ENCODE measurements at places on chromosomes 6 and 20.

DNA sequence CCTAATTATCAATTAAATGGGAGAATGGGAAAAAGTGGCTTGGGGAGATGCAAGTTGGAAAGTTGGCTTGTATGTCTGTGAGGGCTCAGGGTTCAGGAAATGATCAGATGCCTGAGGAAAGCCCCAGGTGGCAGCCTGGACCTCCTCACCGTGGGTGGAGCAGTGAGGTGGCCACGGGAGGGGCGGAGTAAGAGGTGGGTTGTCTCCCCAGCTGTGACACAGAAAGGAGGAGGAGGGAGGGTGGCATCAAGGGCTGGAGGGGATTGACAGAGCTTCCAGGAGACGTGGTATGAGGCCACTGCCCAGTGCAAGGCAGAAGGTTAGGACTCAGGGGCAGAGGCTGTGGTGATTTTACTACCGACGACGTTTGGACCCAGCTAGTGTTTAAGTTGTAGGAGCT is 672.2 kb downstream of the PRKN start:
- DNase-seq = no peak

DNA sequence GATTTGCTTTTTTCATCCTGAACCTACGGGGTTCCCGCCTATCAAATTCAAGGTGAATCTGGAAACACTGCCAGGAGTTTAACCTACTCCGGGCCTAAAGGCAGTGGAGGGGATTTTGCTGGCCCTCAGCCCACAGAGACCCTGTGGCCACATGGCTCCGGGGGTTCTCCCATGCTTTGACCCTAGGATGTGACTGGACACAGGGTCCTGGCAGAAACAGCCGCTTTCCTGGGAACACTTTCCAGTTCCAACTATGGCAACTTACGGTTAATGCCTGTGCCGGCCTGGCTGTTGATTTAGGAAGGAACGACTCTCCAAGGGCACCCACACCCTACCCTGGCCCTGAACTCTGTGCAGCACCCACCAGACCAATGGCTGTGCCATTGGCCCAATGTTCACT is 141.7 kb upstream of the RPS6KA2 start:
- no peak for DNase-seq

DNA sequence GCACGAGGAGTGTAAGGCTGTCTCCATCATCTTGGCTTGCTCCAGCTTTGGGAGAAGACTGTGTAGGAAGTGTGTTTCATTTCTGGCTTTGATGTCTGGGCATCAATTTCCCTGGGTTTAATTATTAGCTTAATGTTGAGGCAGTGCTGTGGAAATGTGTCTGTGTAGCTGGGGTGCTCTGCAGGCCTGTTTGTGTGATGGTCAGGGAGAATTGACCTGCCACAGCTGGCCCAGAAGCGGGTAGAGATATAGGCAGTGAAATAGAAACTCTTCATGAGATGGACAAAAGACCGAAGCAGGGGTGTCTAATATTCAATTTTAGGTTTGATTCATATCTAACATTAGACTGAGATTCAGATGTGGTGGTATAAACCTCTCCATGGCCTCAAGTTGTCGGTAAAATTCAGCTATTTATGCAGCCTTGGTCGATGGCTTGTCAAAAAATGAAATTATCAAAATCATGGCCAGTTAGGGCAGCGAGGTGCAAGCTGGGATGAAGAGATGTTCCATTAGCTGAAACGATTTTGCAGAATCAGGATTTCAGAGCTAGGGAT is 95.3 kb upstream of the SNX9 start:
- no peak for DNase-seq

GRCh38 chr6:78623554-78623953 is 243.8 kb upstream of the IRAK1BP1 start:
- no peak for DNase-seq

DNA sequence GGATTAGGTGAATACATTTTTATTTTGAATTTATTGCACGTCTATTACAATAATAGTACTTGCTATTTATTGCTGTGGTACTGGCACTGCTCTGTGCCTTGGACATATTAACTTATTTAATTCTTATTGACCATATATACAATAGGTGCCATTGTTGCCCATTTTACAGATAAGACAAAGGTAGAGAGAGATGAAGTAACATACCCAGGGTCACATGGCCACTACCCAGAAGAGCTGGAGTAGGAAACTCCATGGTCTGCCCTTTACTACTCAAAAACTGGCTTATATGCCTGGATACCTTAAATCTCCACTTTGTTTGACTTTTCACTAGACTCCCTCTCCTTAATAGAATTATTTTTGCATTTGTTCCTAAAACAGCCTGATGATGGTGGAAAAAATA is 67.5 kb downstream of the ADGRG6 start:
- DNase-seq = no peak

- DNase-seq = no peak
These were observed 15.8 kb downstream of the TSPYL4 start for GRCh38 chr6:116238083-116238482.

DNA sequence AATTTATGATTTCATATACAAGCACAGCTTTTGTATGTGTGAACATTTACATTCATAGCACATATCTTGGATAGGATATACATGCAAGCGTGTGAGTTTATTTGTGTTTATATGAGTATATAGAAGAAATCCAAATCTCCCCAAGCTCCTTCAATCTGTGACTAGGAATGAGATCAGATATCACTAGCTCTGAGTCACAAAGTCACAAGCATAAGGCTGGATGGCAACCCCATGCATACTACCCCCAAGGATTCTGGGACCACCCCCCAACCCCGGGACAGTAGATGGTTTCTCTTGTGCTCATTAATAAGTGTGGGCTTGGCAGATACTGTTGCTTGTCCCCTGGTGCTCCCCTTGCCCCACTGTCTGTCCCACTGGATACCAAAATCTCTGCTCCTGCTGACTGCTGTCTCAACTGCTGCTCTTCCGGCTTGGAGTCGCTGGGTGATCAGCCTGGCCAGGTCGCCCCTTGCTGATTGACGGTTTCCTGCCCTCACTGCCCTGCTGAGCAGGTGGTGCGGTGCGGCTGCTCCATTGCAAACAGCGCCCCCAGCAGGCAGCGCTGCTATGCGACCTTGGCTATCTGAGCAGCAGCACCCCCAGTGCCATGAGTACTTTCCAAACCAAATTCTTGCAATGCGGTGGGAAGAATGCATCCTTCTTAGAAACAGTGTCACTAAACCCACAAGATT is 279.4 kb downstream of the CD83 start:
- DNase-seq = no peak

- no peak for DNase-seq
These were observed 186.7 kb downstream of the PHACTR1 start for GRCh38 chr6:12903246-12903645.

GRCh38 chr6:157226026-157226625 is 97.2 kb downstream of the TMEM242 start:
- DNase-seq = no peak

- DNase-seq = no peak
These were observed 46.1 kb upstream of the PRDM1 start for GRCh38 chr6:106039897-106040592.

- no peak for DNase-seq
These were observed 38.7 kb downstream of the GNAS start for GRCh38 chr20:58891086-58891717.

- no peak for DNase-seq
These were observed 9.7 kb upstream of the MMS22L start for GRCh38 chr6:97292671-97293070.

DNA sequence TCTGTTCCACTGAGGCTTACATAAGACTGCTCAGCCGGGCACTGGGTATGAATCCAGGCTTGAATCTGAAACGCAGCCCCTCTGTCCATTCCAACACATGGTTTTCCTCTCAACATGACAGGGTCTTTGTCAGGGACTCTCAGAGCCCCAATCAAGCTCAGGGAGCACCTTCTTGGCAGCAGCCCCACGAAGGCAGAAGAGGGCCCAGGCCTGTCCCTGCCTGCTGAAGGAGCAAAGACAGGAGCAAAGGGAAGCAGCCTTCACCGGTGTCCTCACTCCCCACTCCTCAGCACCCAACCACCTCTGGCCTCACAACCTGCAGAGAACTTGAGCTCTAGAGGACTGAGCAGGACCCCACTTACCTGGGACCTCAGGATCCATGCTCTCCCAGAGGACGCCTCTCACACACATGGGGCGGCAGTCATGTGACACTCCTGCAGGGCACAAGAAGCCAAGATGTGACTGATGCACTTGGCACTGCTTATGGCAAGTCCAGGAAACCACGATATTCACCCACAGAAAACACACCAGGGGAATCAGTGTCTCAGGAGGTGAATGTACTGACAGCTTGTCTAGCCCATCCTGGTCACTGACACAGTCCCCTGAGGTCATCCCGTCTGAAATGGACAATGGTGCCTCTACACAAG is 4.3 kb downstream of the SNHG17 start:
- no peak for DNase-seq

DNA sequence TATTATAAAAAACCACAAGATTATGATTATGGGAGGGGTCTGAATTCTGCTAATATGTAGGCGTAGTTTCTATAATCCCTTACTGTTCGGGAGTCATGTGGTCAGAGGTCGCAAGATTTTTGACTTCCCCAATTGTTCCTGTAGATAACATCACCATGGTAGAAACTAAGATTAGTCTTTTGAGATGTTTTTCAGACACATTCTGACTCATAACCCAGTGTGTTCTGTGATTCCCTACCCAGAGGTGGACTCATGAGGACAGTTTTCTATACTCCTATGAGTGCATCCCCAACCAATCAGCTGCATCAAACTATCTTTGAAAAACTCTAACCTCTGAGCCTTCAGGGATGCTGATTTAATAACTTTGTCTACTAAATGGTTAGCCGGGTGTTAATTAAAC is 175.5 kb downstream of the RFPL4B start:
- no peak for DNase-seq

DNA sequence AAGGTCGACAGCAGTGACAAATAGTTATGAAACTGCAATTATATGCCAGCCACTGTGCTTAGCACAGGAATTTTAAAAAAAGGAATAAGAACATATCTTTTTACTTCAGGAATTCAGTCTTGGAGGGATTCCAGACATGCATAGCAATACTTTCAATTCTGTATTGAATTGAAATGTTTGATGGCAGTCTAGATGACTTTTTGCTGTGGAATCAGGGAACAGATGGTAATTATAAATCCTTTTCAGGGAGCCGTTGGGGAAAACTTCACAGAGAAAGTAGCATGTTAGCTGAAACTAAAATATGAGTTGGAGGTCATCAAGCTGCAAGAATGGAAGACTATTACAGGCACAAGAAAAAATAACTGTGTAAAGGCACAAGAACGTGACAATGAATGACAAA is 74.8 kb downstream of the IMPG1 start:
- no peak for DNase-seq

GRCh38 chr6:128723667-128724066 is 159.3 kb upstream of the LAMA2 start:
- no peak for DNase-seq

GRCh38 chr20:57483287-57484050 is 41.5 kb downstream of the CTCFL start:
- no peak for DNase-seq

DNA sequence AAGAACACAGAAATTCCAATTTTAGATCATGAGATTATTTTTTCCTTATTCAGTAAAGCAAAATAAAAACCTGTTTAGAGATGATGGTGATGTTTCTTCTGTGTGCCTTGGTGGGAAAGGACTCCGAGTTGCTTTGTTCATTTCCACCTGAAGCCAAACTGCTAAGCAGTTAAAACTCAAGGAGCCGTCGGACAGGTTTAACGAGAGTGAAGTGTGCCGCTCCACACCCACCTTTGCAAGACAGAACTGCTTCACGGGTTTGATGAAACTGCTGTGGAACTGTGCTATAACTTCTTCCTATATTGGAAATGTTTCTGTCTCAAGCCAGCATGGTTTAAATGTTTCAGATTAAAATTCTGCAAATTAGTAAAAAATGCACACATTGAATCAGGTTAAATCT is 9.2 kb upstream of the DSP start:
- DNase-seq = no peak

DNA sequence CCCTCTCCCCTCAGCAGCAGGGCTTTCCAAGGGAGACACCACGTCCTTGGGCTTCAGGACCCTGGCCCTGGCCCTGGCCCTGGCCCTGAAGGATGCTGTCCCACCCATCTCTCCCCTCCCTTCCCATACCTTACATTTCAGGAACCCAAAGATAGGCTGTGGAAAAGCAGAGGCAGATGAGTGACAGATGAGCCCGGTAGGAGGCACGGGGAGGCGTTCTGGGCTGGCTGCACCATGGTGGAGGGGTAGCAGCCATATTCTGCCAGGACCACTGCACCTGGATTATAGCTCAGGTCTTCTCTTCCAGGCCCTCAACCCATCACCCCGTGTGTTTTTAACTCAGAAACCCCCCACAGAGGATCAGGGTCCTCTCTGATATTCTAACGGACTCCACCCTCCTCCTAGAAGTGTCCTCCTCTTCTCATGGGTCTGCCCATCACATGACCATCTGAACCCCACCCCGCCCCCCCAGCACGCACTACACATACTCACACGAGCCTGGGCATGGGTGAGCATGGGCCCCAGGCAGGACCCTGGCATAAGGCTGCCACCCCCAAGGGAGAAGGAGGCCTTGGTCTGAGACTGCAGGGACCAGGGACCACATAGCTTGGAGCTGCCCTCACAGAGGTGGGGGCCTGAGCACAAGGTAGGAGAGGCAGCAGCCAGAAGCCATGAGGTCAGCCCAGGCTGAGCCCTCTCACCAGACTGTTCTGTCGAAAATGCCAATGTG is 220.8 kb upstream of the CDH4 start:
- no peak for DNase-seq

DNA sequence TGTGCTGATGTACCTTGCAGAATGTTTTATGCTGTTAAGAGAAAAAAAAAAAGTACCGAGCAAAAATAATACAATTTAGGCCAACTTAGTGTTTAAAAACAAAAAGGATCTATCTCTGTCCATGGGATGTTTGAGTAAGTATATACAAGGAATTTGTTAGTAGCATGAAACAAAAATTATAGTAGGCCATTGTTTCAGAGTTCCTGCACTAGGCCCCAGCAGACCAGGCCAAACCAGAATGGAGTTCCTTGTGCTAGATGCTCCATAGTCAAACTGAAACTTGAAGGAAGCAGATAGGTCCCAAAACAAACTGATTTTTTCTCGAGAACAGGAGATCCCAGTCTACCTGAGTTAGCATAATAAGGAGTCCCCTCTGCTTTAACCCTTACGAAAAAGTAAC is 72.5 kb downstream of the SNX9 start:
- DNase-seq = no peak

GRCh38 chr20:63664861-63665594 is 6.9 kb downstream of the RTEL1 start:
- no peak for DNase-seq

GRCh38 chr6:129498950-129499842 is 210.8 kb downstream of the ARHGAP18 start:
- DNase-seq = no peak

DNA sequence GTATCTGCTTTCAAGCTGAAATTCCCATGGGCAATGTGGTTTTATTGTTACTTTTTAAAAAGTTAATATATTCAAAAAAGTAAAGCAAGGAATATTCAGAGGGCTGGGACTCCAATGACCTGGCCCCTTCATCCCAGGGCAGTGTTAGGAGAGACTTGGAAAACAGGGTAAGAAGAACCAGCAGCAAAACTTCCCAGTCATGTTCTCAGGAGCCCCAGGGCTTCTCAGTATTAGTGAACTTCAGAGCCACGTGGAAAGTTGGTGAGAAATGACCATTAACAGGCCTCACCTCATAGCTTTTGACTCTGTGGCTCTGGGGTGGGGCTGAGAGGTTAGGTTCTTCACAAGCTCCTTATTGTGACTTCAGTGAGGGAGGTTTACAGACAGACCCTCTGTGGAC is 230.4 kb upstream of the KCNG1 start:
- DNase-seq = no peak
